Foreskin fibroblast (primary cell): ENCODE measurements at places on chromosomes 1 and 21.

DNA sequence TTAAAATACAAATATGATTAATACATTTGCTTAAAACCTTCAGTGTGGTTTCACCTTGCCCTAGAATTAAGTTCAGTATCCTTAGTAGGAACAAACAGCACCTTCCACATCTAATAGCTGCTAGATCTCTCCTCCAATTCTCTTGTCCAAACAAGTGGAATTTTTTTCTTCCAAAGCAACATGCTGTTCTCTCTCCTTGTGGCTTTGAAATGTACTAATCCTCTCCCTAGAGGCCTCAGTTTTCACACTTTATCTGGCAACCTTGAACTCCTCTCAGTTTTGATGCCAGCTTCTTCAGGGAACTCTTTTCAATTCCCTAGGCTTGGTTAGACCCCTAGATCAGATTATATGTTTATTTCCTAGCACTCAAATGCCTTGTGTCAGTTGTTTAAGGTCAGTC, 87.0 kb downstream of the GLUL start:
- no peak for DNase-seq

- DNase-seq: peak; percentile 73
These were observed 33.6 kb downstream of the ACOT11 start for GRCh38 chr1:54581621-54582035.

DNA sequence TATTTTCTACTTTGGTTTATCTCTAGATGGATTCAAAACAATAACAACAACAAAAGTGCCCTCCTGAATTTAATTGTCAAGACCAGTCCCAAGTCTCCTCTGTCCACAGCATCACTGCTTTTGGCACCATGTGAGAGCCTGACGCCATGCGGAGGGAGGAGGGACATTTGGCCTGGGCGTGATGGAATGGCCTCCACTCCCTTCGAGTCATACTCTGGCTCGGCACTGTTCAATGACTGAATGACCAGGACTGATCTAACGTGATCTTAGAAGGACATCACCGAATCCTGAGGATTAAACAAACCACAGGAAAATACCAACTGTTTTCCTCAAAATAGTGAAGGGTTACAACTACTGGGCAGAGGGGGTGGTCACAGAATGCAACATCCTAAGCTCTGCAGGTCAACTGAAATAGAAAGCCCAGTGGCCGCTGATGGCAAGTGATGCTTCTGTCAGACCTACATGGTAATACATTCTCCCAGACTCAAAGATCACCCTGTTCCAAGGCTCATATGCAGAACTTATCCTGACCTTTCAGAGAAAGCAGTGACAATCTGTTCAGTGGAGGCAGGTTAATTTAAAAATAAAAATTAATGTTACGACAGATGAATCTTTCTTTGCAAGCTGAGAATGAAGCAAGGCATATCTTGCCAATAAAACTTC, 19.1 kb downstream of the SRSF4 start:
- DNase-seq: peak; percentile 58

DNA sequence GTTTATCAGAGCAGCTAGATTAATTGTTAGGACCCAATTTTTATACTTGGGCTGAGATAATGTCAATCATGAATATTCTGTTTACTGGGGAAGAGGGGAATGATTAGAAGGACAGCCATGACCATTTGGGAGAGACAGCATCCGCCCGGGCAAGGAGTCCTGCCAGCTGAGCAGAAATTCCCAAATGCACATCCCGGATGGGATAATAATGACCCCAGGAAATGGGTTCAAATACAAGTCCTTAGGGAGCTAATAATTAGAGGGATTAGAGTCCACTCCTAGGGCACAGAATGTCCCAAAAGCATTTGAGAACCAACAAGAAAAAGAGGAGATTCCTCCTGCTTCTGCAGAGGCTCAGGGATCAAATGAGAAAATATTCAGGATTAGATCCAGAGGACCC, 115.9 kb downstream of the LRRC53 start:
- no peak for DNase-seq

DNA sequence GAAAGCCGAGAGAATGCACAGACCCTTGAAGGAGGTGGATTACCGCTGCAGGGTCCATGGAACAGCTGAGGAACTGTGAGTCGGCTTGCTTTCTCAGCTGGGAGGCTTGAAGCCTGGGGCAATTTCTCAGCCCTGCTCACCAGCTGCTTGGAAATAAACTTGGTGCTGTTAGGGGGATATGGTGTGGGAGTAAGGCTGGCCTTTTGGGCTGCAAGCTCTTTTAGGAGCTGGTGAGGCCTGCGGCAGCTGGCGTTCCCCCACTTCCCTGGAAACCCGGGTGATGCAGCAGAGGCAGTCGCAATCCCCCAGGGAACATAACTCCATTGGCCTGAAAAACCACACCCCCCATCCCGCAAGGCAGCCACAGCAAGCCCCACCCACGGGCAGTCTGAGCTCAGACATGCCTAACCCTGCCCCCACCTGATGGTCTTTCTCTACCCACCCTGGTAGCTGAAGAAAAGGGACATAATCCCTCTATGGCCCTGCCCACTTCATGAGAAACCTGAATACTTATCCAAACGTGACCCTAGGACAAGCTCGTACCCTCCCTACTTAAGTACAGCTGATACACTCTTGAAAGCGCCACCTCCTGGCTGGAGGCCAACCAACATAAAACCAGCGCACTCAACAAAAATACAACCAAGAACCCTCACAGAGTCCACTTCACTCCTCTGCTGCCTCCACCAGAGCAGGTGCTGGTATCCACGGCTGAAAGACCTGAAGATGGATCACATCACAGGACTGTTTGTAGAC, 1995.8 kb downstream of the NCAM2 start:
- DNase-seq: no peak

DNA sequence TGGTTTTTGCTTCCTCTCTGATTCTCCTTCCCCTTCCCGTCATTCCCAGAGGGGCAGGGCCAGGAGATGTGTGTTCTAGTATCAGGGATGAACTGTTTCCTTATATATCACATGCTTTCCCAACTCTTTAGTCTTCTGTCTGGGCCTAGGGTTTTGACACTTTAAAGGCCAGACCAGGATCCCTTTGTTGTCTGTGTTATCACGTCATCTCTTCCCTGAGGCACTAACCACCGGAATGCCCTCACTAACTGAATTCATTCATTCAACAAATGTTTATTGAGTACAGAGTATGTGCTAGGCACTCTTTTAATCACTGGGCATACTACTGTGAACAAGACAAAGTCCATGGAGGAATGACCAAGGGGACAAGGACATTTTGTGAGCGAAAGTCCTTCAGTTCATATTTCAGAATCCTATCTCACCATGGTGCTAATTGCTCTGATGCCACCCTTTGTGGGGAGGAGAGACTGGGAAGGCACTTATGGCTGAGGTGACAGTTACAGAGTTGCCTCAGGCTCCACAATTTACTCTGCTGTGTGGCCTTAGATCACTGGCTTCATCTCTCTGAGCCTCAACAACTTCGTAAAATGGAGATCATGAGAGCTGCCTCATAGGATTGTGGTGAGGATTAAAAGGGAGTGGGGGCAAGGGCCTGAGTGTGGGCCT, 12.0 kb upstream of the ZNF362 start:
- DNase-seq: peak; percentile 60
